ENCODE measurements at places on chromosomes 7 and 10.

DNA sequence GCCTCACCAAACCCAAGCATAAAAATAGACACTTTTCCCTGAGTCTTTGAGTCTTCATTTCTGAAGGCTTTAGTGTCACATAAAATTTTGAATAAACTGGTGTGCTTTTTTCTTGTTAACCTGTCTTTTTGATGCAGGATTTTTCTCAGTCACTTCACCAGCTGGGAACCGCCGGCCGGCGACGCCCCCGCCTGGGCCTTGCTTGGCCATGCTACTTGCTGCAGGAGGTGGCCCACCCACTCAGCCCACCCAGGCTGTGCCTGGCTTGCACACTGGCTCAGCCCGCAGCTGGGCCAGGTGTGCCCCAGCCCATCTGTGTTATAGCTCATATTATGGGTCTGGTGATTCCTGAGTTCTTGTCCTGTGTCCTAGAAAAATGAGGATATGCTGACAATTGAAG, 247.4 kb upstream of the CACNA2D1 start:
- no peak for DNase-seq

DNA sequence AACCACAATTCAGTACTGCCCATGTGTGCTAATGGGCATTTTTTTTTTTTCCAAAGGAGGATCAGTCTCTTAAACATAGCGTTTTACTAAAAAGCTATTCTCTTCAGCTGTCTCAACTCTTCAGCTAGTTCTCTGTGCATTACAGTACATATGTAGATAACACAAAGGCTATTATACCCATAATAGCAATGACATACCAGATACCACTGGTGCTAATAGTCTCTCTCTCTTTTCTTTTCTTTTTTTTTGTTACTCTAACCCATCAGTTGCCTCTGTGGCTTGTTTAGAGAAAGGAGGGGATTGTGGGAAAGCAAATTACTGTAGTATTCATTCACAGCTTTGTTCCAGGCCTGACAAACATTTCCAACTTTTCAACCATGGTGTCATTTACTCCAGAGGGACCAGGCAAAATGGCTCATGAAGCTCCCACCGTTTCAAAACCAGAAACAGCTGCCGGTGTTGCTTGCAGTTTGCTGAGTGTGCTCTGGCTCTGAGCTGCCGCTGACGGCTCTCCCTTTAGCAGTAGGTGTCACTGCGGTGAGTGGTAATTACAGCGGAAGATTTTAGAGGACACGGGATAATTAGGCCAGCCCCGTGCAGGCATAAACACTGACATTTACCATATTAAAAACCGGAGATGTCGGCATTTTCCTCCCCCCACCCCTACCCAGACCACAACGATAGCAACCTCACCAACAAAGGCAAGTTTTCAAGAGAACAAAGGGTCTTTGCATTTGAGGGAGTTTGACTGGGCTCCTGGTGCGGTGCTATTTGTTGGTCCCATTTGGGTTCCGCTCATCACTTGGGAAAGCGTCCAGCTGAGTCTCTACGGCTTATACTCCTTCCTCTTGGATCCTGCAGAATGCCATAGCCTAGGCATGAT, 1005.5 kb downstream of the KCNMA1 start:
- no peak for DNase-seq

GRCh38 chr10:3107426-3107961, 40.1 kb downstream of the PFKP start:
- DNase-seq, result peak; percentile 53

GRCh38 chr10:129605986-129606518, 139.0 kb downstream of the MGMT start:
- no peak for DNase-seq

- DNase-seq, result no peak
Measured at GRCh38 chr10:75492173-75492925, 60.9 kb downstream of the LRMDA start.

GRCh38 chr7:139035586-139036353, at the start of gene ZC3HAV1L:
Gene ZC3HAV1L, minus strand, starts transcription at chr7:139036042. Its CDS starts 25 bp downstream, at chr7:139036017.
- DNase-seq, result peak; percentile 9

GRCh38 chr7:108592646-108593201, 23.1 kb downstream of the DNAJB9 start:
- no peak for DNase-seq

GRCh38 chr7:76395965-76396726, 13.4 kb downstream of the SSC4D start:
- DNase-seq, result no peak

GRCh38 chr10:49500412-49500811, 38.5 kb downstream of the ERCC6 start:
- no peak for DNase-seq

GRCh38 chr7:84042110-84042539, 152.5 kb downstream of the SEMA3A start:
- no peak for DNase-seq

- DNase-seq, result no peak
Measured at GRCh38 chr10:76641215-76641614, 996.4 kb downstream of the KCNMA1 start.

DNA sequence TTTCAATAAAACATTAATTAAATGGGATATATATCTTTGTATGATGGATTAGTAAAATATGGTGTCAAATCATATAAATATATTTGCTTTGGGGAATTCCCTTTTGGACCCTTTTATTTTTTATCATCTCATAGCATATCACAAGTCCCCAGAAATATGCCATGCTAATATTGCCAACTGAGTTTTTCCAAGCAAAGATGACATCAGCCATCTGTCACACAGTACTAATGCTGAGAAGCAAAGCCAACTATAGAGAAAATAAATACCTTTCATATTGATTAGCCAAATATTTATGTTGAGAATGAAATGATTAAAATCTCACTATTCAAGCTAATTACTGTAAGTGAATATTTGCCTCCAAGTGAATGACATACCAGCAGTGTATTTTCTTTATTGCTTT, 575.3 kb downstream of the ETV1 start:
- DNase-seq, result no peak

DNA sequence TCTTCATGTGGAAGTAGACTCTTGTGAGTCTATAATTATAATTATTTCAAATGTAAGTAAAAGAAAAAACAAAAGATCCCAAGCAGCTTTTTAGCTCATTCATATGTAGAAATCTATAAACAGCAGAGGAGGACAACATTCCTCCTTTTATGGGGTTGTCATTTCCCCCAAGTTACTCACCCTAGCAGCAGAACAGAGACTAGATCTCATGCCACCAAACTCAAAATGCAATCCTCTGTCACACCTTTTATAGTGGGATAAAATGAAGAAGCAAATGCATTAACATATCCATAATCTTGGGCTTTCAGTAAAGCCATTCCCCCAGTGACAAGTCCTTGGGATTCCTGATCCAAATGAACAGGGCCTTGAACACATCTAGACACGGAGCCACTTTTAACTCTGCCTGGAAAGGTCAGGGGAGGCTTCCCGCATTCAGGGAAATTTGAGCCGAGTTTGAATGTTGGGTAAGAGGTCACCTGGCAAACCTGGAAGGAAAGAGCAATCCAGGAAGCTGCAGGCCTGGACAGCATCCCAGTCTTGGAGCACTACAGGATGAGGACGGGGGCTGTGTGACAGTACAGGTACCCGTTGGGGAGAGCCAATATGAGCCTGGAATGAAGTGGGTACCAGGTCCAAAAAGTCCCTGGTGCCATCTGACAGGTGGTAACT, 76.4 kb downstream of the DOCK4 start:
- DNase-seq, result no peak

DNA sequence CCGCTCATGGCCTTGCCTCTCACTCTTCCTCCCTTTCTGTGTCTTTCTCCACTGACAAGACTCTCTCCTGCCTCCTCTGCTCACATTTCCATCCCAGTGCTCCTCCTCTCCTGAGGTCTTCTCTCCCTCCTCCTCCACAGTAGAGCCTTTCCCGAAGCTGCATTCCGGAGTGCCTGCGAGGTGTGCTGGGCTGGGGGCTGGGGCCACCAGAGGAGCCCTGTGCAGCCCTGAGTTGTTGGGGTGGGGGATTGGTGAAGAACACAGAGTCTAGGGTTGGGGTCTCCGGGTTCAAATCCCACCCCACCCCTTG, 76.4 kb downstream of the ZMIZ1 start:
- no peak for DNase-seq

DNA sequence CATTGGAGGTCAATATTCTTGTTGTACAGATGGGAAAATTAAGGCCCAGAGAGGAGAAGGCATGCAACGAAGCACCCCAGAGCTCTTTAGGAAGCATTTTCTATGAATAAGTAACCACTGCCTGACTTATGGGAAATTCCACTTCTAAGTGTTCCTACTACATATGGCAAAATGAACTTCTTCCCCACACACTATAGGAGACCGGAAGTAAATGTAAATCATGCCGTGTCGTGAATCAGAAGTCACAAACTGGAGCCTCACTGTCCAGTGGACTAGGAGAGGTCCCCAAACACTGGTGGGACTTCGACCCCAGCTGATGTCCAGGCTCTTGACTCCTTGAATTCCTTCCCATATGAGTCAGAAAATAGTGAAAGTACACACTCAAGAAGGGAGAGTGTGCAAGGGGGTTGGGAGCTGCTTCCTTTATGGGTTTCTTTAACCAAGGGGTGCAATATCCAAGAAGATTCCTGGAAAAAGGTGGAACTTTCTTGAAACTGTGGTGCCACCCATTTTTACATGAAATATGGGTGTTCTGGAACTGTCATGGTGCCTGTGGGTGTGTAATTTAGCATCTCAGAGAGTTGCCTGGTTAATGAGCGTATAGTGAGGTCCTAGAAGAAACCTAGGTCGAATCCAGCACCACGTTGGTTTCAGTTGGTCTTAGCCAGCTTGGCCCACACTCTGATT, 6.7 kb downstream of the RASSF4 start:
- no peak for DNase-seq

- no peak for DNase-seq
Measured at GRCh38 chr10:99595770-99596465, 24.3 kb downstream of the SLC25A28 start.
